AG09319 (cell line): ENCODE measurements at places on chromosomes 4 and X.

GRCh38 chrX:18389966-18390365, 35.4 kb upstream of the CDKL5 start:
- no peak for DNase-seq

GRCh38 chrX:68684919-68685304, 37.4 kb downstream of the STARD8 start:
- DNase-seq: no peak

DNA sequence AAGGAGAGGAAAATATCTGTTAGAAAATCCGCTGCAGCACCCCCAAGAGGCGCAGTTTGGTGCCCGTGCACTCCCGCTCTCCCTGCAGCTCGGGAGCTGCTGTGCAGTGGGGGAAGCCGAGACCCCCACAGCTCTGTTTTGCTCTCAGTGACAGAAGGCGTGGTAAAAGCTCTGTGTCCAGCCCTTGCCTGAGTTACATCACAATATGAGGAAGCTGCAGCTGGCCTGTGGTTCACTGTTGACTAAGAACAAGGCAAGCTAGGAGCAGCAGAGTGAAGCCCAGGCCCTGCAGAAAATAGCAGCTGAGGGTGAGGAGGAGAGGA, 88.5 kb upstream of the ADRA2C start:
- no peak for DNase-seq

GRCh38 chrX:114162068-114162735, 421.7 kb upstream of the HTR2C start:
- no peak for DNase-seq

GRCh38 chrX:10043386-10043785, 76.2 kb downstream of the CLDN34 start:
- DNase-seq: no peak

GRCh38 chr4:47219586-47219985, 188.2 kb downstream of the GABRB1 start:
- no peak for DNase-seq

- DNase-seq: no peak
Observed at GRCh38 chr4:27270435-27270834, 409.8 kb downstream of the STIM2 start.

DNA sequence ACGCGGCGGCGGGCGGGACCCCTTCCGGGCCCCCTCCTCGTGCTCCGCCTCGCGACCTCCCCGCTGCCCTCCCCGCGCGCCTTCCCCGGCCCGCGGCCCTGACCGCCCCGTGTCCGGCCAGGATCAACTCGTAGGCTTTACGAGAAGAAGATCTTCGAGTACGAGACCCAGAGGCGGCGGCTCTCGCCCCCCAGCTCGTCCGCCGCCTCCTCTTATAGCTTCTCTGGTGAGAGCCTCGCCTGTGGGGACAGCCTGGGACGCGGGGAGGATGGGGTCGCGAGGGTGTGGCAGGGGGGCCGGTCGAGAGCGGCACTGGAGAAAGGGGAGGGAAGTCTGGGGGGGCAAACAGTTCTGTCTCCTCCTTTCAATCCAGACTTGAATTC, 465 bp downstream of the EMD start:
- DNase-seq: no peak

GRCh38 chr4:7771541-7772507, 167.8 kb downstream of the AFAP1 start:
- no peak for DNase-seq

DNA sequence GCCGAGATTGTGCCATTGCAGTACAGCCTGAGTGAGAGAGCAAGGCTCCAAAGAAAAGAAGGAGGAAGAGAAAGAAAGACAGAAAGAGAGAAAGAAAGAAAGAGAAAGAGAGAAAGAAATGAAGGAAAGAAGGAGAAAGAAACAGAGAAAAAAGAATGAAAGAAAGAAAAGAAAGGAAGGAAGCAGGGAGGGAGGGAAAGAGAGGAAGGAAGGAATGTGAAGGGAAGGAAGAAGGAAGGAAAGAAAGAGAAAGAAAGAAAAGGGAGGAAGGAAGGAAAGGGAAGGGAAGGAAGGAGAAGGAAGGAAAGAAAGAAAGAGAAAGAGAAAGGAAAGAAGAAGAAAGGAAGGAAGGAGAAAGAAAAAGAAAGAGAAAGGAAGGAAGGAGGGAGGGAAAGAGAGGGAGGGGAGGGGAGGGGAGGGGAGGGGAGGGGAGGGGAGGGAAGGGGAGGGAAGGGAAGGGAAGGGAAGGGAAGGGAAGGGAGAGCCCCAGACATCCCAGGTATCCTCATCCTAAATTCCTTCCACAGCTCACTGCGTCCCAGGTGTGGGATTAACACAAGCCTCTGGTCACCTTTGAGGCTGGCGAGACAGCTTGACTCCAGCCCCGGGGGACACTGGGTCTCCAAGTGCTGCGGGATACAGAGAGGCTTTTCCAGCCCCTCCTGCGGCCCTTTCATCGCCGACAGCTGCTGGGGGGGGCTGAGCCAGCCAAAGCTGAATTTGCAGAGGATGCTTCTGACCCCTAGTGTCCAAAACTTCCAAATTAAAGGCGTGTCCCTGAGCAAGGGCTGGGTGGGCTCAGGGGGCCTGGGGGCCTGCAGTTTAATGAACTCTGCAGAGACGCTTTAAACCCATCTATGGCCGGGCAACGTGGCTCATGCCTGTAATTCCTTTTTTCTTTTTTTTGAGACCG, 24.2 kb upstream of the CSF2RA start:
- no peak for DNase-seq

- no peak for DNase-seq
Observed at GRCh38 chr4:41514766-41515481, 23.0 kb upstream of the LIMCH1 start.
